Left lobe of liver (tissue), 2 donors: ENCODE measurements at places on chromosomes 3 and 15. TPM values are rescaled to one million over a fixed set of nuclear protein-coding genes. Genes with fewer than 3 reads are reported as not detected.
A peak's percentile ranks its signal among the peaks of the same experiment; 100 is the strongest.

FRMD5 gene
- not detected for total RNA-seq

RABL3 gene
- total RNA-seq = 13.7 TPM

STRIT1 gene
- not detected for total RNA-seq

GOLGA8R gene
- total RNA-seq = 3.9 TPM

ARGFX gene
- total RNA-seq = not detected

NR2E3 gene
- total RNA-seq = 0.33 TPM

DNA sequence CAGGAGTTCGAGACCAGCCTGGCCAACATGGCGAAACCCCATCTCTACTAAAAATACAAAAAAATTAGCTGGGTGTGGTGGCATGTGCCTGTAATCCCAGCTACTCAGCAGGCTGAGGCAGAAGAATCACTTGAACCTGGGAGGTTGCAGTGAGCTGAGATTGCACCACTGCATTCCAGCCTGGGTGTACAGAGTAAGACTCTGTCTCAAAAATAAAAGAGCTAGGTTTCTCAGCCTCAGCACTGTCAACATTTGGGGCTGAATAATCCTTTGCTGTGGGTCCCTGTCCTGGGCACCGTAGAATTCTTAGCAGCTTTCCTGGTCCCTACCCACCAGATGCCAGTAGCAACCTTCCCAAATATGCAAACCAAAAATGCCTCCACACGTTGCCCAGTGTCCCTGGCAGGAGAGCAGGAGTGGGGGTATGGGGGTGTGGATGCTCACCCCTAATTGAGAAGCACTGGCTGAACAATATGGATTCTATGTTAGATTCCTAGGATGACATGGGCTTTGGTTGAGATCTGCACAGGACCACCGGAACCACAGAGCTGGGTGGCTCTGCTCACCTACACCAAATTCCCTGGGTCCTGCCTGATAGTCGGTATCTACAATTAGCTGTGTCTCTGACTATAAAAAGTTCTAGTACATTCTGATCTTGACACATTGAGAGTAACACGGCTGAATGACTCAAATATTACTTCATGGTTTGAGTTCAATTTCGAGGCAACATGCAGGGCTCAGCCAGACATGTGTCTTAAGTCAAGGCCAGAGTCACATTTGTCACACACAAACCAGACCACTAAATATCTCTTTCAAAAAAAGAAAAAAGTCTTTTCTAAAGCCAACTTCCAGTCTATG, 577.0 kb upstream of the MDFIC2 start:
- DNase-seq = no peak

- DNase-seq = no peak
Measured at GRCh38 chr15:34102175-34102925, 467 bp downstream of the PGBD4 start.

GRCh38 chr3:190676481-190676880, 162.6 kb downstream of the IL1RAP start:
- DNase-seq = no peak

GRCh38 chr3:156416846-156417558, 137.9 kb downstream of the SSR3 start:
- no peak for DNase-seq

GRCh38 chr3:172129850-172130716, 90.7 kb downstream of the FNDC3B start:
- peak; percentile 88 for DNase-seq

GRCh38 chr3:126288314-126288713, 68.9 kb downstream of the KLF15 start:
- DNase-seq = no peak

DNA sequence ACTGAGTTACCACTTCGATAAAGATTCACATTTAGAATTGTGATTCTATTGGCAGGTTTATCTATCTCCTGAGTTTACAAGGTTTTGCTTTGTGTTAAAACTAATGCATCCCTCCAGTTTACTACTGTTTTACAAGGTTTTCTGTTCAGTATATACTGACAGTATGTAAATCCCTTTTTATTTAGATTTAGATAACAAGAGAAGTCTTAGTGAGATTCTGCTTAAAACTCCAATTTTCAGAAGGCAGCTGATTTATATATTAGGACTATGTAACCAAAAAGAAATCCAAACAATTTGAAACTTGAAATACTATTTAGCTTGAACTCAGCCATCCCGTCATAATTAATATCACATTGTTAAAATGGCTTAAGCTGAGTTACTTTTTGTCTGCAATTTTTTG, 619.2 kb downstream of the NAALADL2 start:
- DNase-seq = no peak

DNA sequence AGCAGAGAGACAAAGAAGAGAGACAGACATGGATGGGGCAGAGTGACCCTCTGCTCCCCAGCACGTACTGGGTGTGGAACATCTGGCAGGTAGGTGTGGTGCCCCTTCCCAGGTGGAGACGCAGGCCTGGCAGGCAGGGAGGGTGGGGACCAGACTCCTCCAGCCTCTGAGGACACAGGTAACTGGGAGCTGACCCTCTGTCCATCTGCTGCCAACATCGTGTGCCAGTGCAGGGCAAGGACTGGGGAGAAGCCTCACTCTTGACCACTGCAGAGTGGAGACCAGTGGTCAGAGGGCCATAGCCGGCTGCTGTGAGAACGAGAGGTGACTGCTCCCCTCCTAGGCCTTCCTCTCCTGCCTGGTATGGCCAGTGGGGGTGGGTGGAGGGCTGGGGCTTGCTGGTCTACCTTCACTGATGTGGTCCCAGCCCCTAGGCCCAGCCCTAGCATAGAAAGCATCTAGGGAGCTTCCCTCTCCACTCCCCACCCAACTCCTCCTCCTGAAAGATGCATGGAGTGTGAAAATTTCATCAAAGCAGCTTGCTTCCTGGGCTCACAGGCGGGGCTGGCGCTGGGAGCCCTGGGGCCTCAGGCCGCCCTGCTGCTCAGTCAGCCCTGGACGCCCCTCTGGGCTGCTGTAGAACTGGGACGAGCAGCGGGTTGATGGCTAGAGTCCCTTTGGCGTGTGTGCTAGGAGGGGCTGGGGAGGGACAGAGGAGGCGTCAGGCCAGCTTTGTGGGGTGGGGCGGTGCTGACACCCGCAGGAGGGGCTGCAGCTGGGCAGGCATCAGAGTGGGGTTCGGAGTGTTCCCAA, 90.3 kb downstream of the PLXNA1 start:
- no peak for DNase-seq

- DNase-seq = no peak
Measured at GRCh38 chr3:150030841-150031240, 60.1 kb upstream of the PFN2 start.

- no peak for DNase-seq
Measured at GRCh38 chr3:188929137-188929536, 242.6 kb upstream of the TPRG1 start.
